ENCODE measurements at places on chromosomes 13 and 19.

DNA sequence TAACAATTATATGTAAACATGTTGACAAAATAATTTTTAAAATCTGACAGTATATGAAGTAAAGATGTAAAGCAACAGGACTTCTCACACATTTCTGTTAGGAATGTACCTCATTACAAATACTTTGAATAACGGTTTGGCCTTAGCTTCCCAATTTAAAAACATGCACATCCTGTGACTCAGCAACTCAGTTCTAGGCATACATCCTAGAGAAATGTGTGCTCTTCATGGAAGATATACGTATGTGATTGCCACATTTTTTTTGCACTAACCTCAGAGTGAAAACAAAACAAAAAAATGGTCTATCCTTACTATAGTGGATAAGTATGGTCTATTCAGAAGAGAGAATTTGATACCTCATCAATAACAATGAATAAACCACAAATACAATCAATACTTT, 314.6 kb downstream of the LIG4 start:
- no peak for DNase-seq

DNA sequence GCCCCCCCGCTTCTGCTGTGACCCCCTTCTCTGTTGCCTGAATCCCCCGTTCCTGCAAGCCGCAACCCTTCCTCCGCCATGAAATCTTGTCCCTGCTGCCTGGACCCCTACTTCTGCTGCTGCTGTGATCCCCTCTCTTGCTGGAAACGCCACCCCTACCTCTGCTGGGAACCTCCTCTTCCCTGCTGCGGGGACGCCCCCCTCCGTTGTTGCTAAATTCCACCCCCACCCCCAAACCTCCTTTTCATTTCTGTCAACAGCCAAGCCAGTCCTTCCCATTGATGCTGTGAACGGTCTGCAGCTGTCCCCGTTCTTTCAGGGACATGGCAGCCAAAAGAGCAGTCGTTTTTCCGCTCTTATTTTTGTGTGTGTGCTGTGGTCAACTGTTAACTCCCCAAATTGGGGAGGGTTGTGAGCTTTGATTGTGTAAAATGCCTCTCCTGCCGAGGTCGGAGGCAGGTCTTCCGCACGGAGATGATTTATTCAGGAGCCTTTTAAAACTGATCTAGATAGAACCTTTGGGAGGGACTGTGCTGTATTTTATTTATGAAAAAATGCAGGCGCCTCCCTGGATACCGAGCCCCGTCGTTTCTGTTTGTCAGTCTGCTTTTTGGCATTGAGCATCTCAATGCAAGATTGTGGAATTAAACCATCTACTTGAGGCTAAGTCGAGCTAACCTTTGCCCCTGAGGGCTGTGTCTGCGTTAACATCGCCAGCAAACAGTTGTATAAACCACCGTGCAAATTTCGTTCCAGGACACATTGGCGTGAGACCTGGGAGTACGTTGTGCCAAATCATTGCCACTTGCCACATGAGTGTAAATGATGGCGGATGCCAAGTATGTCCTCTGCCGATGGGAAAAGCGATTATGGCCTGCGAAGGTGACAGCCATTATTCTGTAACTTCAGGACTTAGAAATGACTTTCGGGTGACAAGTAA, 27.9 kb upstream of the NDUFS7 start:
- DNase-seq: no peak

DNA sequence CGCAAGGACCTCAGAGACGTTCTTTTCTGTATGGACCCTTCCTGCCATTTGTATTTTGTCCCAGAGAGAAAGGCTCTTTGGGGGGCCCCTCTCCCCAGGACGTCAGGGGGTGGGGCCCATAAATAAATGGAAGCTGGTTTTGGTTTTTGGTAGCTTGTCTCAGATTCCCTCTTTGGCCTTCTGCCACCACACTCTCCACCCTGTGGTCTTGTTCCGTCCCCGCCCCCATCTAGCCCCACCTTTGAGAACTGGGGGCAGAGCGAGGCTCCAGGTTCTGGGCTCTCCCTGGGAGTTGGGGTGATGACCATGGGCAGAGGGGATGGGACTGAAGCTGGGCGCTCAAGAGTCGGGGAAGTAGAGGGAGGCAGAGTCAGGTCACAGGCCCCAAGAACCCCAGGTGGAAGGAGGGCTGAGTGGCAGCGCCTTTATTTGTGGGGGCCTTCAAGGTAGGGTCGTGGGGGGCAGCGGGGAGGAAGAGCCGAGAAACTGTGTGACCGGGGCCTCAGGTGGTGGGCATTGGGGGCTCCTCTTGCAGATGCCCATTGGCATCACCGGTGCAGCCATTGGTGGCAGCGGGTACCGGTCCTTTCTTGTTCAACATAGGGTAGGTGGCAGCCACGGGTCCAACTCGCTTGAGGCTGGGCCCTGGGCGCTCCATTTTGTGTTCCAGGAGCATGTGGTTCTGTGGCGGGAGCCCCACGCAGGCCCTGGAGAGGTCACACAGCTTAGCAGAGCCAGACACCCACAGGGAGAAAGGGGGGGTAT, 3.3 kb downstream of the ISYNA1 start:
- DNase-seq: no peak

DNA sequence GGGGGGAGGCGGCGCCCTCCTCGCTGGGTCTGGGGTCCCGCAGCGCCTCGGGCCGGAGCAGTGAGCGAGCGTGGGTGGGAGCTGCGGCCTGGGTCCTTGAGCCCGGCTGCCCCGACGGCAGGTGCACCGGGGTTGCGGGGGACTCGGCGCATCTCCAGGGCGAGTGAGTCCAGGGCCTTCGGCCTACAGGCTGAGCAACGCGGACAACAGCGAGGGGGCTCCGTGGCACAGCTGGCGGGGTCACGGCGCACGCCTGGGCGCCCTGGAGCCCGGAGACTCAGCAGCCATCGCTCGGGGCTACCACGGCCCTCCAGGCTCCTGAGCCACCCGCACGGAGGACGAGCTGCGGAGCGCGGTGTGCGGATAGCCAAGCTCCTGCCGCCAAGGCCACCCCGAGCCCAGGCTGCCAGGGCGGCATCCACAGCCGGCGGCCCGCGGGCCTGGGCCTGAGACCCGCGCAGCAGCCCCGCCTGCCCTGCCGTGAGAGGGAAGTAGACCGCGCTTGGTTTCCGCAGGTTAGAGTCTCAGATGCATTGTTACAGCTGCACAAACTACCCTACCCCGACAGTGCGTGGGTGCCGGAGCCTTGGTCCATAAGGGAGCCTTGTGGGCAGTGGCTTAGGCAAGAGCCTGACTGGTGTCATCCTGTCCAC, 253.9 kb upstream of the SGCG start:
- no peak for DNase-seq

DNA sequence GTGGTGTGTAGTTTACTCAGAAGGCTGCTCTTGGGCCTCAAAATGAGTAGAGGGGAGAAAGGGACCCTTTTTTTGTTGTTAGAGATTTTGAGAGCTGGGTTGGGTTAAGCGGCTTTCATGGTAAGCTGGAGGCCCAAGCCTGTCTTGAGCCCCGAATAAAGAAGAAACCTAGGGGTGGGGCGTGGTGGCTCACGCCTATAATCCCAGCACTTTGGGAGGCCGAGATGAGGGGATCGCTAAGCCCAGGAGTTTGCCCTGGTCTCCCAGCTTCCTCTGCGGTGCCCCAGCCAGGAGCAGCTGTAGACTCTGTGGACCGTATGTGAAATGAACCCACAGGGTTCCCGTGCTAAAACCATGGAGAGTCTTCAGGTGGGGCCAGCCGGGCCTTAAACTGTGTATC, 56.1 kb downstream of the KDM4B start:
- peak; percentile 90 for DNase-seq

- peak; percentile 15 for DNase-seq
Measured at GRCh38 chr19:34428549-34429285, 536 bp downstream of the UBA2 start.

- DNase-seq: no peak
Measured at GRCh38 chr19:31100206-31100590, 249.0 kb downstream of the TSHZ3 start.

DNA sequence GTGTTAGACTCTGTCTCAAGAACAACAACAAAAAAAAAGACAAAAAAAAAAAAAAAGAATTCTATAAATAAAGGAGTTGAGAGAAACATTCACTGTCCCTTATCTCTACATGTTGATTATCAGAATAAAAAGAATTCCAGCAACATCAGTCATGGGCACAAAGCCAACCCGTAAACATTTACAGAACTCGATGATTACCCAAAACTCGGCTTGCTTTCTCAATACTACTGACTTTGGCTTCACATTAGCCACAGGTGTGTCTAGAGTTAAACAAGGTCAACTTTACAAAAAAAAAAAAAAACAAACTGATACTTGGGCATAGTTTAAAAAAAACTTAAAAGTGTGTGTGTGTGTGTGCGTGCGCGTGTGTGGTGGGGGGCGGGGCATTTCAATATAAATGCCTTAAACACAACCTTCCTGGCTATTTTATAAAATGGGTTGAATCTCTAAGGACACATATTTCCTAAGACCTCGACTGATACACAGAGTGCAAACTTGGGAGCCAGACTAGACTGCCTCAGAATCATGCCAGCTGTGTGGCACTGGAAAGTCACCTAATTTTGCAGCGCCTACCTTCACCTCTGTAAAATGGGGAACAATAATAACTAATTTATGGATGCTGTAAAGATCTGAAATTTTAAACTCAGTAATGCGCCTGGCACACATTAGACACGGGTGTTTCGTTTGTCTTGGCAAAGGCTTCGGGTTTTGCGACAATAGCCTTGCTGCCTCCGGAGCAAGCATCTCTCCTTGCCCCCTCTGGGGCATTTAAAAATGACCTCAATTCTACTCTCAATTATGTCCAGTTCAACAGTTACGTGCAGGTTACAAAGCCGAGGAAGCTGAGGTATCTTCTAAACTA, 922 bp downstream of the EBPL start:
- no peak for DNase-seq

- no peak for DNase-seq
Measured at GRCh38 chr19:2458054-2458453, 1.3 kb upstream of the LMNB2 start.

GRCh38 chr13:73835138-73835721, 299.0 kb downstream of the KLF12 start:
- no peak for DNase-seq

- no peak for DNase-seq
Measured at GRCh38 chr19:43612374-43612773, 486 bp downstream of the SRRM5 start.

- no peak for DNase-seq
Measured at GRCh38 chr13:73922493-73923393, 211.5 kb downstream of the KLF12 start.

DNA sequence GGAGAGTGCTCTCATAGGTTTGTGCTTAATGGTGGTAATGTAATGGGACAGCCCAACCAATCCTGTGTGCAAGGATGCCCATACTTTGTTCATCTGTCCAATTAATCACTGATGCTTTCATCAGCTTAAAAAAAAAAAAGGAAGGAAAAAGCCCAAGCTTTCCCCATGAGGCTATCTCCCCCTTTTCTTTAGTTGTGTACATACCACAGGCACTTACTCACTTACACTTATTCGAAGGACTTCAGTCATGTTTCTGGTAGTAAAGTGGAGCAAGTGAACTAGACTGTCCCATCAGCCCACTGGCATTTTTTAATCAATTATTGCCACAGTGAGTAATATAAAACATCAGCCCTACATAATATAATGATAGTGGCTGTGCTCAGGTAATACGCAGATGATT, 183.5 kb upstream of the UFM1 start:
- DNase-seq: no peak

GRCh38 chr19:16650821-16651220, 9.1 kb downstream of the SMIM7 start:
- no peak for DNase-seq

GRCh38 chr13:40429706-40430545, 236.5 kb downstream of the FOXO1 start:
- DNase-seq: peak; percentile 51

- DNase-seq: no peak
Measured at GRCh38 chr19:51743405-51743804, 8.3 kb downstream of the FPR1 start.

DNA sequence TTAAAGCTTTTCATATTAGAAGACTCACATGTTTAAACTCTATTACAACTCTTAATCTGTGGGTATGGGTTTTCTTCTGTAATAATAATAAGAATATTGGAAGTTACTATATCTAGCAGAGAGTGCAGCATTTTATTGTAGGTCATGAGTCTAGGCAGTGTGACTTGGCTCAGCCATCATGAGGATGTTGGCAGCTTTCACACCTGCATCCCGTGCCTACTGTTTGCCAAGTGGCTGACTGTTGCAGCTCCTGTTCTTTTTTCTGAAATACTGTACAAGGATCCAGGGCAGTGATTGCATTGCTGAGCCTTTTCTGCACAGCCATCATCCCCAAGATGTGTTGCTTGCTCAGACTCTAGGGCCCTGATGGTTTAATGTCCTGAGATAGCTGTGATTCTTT, 47.4 kb downstream of the MTUS2 start:
- no peak for DNase-seq

DNA sequence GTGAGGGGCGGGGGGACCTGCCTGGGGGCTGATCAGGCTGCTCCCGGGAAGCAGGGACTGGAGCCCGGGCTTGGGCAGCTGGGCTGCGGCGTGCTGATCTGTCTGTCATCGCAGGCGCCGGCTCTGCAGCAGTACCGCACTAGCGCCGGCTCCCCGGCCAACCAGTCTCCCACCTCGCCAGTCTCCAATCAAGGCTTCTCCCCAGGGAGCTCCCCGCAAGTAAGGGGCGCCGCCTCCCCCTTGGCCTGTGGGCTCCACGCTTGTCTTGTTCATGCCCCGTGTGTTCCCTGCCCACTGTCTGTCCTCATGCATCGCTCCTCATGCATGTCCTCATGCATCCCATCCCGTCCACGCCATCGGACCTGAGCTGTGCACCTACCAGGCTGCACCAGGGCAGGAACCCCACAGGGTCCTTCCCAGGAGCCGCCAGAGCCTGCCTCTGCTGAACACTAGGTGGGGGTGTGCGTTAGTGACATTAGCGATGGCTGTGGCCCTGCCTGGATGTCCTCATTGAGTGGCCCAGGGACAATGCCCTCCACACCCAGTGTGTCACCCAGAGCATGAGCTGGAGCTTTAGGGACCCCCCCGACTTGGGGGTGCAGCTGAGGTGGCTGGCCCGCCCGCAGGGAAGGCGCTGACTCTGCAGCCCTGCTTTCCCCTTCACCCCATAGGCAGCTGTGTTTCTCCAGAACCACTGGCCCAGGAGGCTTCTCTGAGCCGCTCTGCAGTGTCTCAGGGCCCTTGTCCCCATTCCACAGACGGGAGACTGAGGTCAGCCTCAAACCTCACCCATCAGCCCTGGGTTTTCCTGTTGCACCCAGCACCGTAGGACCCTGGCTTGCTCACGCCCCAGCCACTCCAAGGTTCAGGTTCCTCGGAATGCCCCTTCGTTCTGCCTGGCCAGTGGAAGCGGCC, 19.5 kb downstream of the COMP start:
- DNase-seq: peak; percentile 68

- DNase-seq: no peak
Measured at GRCh38 chr13:48185018-48185417, 48.0 kb upstream of the ITM2B start.

GRCh38 chr13:27770809-27771208, 21.5 kb upstream of the GSX1 start:
- peak; percentile 47 for DNase-seq

- DNase-seq: peak; percentile 87
Measured at GRCh38 chr19:4139614-4140236, 13.7 kb upstream of the CREB3L3 start.
